ENCODE measurements at places on chromosomes 13 and 19.

- DNase-seq, result no peak
Observed at GRCh38 chr13:106686163-106686562, 118.2 kb upstream of the ARGLU1 start.

DNA sequence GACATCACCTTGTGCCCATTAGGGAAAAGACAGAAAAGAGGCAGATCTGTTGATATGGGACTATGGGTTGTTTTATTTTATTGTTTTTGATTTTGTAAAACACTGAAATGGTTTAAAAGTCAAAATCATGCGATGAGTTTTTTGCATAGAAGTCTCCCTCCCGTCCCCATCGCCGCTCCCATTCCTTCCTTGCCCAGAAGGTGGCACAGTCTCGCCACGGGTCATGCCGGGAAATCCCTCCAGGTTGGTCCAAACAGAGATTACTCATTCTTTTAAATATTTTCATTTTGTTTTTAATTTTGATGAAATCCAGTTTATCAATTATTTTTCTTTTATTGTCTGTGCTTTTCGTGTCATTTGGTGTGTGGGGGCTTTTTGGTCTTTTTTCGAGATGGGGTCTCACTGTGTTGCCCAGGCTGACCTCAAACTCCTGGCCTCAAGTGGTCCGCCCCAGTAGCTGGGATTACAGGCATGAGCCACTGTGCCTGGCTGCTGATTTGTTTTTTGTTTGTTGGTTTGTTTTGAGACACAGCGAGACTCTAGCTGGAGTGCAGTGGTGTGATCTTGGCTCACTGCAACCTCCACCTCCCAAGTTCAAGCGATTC lies 9.2 kb downstream of the PGPEP1 start:
- DNase-seq, result no peak

GRCh38 chr19:47765523-47766358 lies 12.8 kb upstream of the SELENOW start:
- peak; percentile 76 for DNase-seq

- DNase-seq, result no peak
Observed at GRCh38 chr19:49879243-49879963, 1.9 kb downstream of the TBC1D17 start.

DNA sequence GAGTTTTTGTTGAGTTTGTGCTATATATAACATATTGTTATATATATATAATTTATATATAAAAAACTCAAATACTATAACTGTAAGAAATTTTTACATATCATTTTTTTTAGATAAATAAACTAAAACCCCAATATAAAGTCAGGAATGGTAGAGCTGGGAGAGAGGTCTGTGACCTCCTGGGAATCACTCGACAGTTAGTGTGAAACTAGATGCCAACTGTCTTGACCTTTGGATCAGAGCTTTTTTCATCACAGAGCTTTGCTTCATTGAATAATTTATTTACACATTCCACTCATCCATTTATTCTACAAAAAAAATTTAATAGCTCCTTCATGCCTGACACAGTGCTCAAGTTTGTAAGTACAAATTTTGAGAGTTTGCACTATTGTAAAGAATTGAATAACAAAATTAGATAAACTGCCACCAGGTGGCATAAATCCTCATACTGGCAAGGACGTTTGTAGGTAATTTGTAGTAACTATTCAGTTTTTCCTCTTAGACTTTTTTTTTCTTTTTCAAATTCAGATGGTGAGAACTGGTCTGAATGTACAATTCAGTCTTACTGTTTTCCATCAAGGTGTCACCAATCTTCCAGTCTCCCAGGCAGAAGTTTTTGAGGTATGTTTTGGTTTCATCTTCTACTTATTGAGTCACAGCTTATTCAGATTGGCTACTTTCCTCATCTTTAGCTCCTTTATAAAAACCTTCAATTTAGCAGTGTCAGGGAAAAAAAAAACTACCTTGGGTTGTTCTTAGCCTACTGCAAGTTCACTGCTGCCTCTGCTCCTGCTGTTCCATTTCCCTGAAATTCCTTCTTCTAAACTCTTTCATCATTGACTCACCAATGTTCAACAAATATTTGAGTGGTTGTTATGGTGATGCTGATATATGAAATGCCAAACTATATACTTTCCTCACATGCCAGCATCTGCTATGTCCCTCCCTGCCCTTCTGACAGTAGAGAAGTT lies 28.7 kb downstream of the LACC1 start:
- peak; percentile 45 for DNase-seq

GRCh38 chr13:41613984-41614661 lies 156.8 kb downstream of the RGCC start:
- DNase-seq, result peak; percentile 39

GRCh38 chr13:85255978-85256377 lies 543.2 kb downstream of the SLITRK6 start:
- no peak for DNase-seq

DNA sequence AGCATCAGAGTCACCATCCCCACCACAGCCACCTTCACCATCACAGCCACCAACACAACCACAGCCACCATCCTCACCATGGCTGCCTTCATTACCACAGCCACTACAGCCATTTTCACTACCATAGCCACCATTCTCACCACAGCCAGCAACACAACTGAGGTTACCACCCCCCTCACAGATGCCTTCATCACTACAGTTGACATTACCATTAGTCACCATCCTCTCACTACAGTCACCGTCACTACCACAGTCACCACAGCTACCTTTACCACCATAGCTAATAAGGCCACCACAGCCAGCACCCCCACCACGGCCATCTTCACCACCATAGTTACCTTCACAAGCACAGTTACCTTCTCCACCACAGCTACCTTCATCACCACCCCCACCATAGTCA lies 269.6 kb downstream of the DNAJC15 start:
- DNase-seq, result no peak

GRCh38 chr13:113390874-113391497 lies 27.1 kb upstream of the GRTP1 start:
- no peak for DNase-seq

DNA sequence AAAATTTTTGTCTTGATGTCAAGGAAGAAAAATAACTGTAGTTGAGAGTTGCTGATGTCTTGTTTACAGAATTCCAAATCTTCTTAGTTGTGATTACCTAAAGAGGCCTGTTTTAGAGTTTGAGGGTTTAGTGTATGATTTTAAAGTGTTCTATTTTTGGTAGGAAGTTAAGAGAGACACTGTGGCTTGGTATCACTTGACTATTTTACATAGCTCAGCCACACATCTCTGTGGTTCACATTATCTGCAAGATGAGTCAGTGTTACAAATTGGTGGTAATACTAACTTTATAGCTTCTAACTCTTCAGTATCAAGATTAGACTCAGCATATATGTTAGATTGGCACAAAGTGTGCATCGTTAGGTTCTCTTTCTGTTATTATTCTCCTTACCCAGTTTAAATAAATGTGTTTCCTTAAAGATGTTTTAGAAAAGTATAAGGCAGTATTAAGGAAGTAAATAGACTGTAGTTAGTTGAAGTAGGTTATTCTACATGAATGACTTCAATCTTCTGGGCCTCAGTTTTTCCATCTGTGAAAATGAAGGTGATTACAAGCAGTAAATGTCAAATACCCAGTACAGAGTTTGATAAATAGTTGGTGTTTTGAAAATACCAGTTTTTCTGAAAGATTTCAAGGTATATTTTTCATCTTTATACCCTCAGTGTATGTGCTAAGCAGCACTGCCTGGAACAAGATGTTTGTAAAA lies 33.4 kb downstream of the COG6 start:
- DNase-seq, result no peak

- DNase-seq, result no peak
Observed at GRCh38 chr13:35765366-35765765, 288.9 kb upstream of the MAB21L1 start.

DNA sequence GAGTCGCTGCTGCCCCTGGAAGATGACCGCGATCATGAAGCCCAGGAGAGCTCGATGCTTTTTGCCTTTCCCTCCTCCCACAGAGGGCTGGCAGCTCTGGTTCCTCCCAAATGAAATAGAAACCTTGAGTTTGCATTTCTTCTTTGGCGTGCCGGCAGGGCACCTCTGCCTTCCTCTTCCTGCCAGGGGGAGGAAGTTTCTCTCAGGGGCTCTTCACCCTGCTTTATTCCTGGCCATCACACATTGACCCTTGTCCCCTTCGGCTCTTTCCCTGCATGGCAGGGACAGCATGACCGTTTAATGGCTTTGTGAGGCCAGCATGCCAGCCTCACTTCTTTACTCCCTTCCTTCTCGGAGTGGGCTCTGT lies 47.9 kb downstream of the ACTN4 start:
- no peak for DNase-seq
